Right hindlimb (tissue), 1 donor: ENCODE measurements at places on chromosomes 3 and 15.

DNA sequence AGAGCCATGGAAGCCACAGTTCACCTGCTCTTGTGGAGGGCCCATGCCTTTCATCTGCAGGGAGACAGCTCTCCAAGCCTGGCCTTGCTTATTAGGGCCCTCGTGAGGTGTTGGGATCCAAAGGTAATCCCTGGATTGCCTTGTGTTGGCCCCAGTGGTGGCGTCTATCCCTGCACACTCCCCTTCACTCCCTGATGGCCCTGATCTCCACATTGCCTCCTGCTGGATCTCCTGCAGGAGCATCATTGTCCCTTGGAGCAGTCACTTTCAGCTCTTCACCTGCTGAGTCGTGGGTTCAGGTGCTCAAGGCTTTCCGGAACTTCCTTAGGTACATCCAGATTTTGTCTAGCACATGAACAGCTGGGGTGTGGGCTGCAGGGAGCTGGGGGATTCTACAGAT lies 7.0 kb downstream of the PPCDC start:
- DNase-seq: no peak

- DNase-seq: no peak
These were observed 19.0 kb downstream of the SPG21 start for GRCh38 chr15:64970698-64971097.

- no peak for DNase-seq
These were observed 35.9 kb upstream of the NSMCE3 start for GRCh38 chr15:29305556-29305955.

DNA sequence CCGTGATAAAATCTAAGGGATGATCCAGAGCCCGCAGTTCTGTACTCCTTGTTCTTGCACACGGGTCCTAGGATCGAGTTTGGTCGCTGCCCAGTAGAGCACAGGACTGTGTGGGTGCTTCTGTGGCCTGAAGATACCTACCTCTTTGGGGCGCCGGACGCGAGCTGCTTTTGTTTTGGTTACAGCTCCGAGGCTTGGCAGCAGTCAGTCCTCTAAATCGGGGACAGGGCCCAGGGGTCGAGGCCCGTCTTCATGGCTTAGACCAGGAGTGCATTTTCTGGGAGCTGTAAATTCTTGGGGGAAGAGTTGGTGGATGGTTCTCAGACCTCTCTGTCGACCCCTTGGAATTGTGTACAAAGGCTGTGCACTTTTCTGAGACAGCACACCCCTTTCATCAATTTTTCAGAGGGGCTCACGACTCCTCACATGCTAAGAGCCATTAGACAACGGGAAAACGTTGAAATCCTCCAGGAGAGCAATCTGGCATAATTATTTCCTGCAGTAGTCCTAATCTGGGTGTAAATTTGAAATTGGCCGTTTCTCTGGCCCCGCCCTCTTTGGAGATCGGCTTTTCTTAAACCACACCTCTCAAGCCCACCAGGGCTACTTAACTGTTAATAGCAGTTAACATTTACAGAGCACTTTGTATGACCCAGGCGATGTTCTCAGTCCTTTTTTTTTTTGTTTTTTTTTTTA lies 928 bp downstream of the CEP97 start:
- peak; percentile 51 for DNase-seq

GRCh38 chr3:14980689-14981088 lies 33.3 kb downstream of the NR2C2 start:
- no peak for DNase-seq

- DNase-seq: no peak
These were observed 687.4 kb upstream of the CFAP20DC start for GRCh38 chr3:59737241-59737640.

GRCh38 chr3:58198804-58199203 lies 12.0 kb downstream of the DNASE1L3 start:
- no peak for DNase-seq

DNA sequence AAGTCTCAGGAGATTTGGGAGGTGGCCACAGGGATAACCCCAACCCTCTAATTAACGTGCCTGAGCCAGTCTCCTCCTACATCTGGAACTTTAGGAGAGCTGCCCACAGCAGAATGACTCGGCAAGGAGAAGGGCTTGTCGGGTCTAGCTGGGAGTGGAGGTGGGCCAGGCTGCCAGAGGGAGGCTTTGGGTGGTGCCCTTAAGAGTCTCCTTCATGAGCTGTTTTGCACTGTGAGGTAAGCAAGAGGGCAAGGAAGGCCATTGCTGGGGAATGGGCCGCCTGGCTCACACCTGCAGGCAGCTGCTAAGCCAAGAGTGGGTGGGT lies 3.6 kb upstream of the TNK2 start:
- no peak for DNase-seq

GRCh38 chr3:65562447-65562846 lies 476.3 kb downstream of the MAGI1 start:
- DNase-seq: no peak

DNA sequence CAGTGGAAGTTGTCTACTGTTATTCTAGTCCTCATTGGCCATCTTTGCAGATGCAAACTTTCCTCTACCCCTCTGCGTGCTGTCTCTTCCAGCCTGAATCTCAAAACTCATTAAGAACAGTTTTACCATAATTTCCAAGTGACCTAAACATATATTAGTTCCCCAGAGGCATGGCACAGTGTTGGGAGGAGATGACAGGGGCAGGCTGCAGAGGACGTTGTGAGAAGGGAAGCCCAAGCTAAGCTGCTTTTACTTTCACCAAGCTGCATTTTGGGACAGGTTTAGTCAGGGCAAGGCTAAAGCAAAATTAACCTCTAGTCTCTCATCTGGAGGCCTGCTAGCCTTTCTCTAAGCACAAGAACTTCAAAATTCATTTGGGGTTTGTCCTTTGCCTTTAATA lies 318.6 kb upstream of the SATB1 start:
- DNase-seq: no peak
